ENCODE measurements at places on chromosomes 3 and 15.
A peak's percentile ranks its signal among the peaks of the same experiment; 100 is the strongest.

GRCh38 chr3:34015204-34016142 lies 217.0 kb downstream of the PDCD6IP start:
- DNase-seq, result no peak

- no peak for DNase-seq
Observed at GRCh38 chr3:7934362-7934761, 567.3 kb upstream of the LMCD1 start.

DNA sequence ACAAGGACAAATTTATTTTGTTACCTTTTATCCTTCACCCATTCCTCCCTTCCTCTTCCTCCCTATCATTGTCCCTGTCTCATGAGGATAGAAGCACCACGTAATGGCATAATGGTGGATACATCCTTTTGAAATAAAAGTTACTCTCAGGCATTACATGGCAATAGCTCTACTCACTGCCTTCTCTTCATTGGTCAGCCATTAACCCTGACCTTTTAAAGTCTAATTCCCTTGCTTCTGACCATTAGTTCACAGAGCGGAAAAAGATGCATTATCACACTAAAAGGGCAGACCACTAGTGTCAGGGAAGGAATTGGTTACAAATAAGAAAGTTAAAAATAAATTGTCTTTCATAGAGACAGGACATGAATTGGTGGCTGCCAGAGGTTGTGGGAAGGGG lies 54.6 kb upstream of the EIF1B start:
- DNase-seq, result no peak

- no peak for DNase-seq
Observed at GRCh38 chr15:92073044-92073785, 219.7 kb downstream of the SLCO3A1 start.

DNA sequence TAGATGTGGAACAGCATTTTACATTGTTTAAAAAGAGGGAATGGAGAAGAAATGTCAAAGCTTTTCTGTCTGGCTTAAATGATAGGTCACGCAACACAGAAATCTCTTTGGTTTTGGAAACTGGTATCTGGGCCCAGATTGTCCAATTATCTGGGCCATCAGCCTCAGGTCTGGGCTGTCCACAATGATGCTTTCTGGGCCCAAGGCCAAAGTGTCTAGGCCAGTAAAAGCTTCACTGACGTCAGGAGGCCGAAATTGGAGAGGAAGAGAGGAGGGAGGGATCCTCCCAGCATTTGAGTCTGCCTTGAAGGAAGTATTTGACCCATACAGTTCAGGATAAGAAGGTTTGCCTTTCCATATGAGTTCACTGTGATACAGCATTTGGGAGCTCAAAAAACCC lies 60.7 kb upstream of the ALDH1A3 start:
- DNase-seq, result no peak

- DNase-seq, result no peak
Observed at GRCh38 chr3:107425033-107425432, 47.8 kb downstream of the CCDC54 start.

DNA sequence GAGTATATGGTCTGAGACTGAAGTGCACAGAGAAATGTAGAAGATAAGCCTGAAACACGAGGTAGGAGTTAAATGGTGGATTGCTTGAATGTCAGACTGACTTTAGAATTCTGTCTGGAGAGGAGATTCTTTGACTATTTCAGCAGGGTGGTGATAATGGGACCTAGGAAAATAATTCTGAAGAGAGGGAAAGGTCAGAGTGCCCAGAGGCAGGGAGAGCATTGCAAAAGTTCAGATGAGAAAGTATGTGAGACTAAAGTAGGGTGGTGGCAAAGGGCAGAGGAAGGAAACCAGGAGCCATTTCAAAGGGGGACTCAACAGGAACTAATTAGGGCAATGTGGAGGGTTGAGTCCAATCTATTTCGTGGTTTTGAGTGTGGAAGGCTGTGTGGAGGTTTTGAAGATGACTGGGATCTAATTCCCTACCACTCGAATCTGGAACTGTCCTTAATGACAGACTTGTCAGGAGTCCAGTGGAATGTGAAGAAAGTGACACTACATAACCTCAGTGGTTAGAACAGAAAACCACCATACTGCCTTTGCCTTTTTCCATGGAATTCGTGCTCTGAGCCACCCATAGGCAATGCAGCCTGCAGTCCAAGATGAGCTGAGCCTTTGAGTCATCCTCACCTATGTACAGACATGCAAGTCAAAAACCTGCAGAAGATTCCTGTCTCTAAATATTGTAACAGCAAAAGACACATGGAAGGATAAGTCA lies 16.1 kb downstream of the CPOX start:
- no peak for DNase-seq

- DNase-seq, result no peak
Observed at GRCh38 chr3:8822141-8822540, 52.7 kb upstream of the OXTR start.

- DNase-seq, result no peak
Observed at GRCh38 chr3:99602183-99602582, 36.2 kb upstream of the COL8A1 start.

GRCh38 chr3:54305409-54306099 lies 183.2 kb downstream of the CACNA2D3 start:
- no peak for DNase-seq

GRCh38 chr3:33914212-33914611 lies 115.8 kb downstream of the PDCD6IP start:
- no peak for DNase-seq

GRCh38 chr3:57778494-57778893 lies 22.4 kb downstream of the SLMAP start:
- no peak for DNase-seq

GRCh38 chr3:72576563-72576962 lies 271.7 kb downstream of the SHQ1 start:
- DNase-seq, result no peak

- no peak for DNase-seq
Observed at GRCh38 chr15:53446376-53446775, 313.1 kb downstream of the WDR72 start.

DNA sequence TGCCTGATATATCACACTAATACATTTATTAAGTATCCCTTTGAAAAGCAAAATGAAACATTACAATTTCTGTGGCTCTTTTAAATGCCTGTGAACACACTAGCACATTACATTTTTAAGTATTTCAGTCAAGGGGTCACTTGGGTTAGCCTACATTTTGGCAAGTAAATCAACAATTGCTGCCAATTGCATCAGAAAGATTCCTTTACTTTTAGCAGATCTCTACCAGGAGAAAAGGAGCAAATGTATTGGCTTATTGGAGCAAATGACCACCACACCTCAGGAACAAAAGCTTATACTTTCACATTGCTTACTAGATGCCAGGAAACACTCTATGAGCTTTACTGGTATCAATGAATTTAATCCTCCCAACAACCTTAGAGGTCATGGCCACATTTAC lies 947.1 kb downstream of the FHIT start:
- no peak for DNase-seq

- no peak for DNase-seq
Observed at GRCh38 chr3:98890181-98890835, 11.2 kb downstream of the DCBLD2 start.

GRCh38 chr3:30539206-30539605 lies 67.2 kb upstream of the TGFBR2 start:
- peak; percentile 6 for DNase-seq

- no peak for DNase-seq
Observed at GRCh38 chr3:186569779-186570095, 783 bp upstream of the DNAJB11 start.

- DNase-seq, result no peak
Observed at GRCh38 chr15:73330206-73331051, 38.3 kb downstream of the HCN4 start.

DNA sequence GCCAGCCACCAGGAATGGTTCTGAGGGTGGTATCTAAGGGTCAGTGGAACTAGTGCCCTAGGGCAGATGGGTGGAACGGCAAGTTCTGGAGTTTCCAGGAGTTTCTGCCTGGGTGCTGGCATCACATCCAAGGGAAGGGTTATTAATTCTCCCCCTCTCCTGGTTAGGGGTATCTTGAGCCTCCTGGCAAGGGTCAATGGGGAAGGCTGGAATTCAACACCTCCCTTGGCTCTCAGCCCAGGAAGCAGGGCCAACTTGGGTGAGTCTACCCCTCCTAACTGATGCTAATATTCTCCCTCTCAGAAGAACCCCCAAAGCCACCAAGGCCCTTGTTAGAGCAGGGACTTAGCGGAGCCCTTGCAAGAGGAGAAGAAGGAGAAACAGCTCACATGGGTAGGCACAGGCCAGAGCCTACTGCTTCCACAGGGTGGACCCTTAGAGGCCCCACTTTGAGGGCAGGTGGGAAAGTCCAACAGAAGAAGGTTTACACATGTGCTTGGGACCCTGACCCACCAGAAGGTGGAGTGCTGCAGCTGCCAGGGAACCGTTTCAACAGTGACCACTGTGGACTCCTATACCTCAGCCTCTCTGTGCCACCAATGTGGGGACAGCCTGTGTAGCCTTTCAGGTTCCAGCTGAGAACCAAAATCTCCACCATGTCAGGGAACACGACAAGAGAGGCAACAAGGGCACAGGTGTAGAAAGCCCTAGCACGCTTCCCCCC lies 3.3 kb downstream of the TMEM115 start:
- no peak for DNase-seq

DNA sequence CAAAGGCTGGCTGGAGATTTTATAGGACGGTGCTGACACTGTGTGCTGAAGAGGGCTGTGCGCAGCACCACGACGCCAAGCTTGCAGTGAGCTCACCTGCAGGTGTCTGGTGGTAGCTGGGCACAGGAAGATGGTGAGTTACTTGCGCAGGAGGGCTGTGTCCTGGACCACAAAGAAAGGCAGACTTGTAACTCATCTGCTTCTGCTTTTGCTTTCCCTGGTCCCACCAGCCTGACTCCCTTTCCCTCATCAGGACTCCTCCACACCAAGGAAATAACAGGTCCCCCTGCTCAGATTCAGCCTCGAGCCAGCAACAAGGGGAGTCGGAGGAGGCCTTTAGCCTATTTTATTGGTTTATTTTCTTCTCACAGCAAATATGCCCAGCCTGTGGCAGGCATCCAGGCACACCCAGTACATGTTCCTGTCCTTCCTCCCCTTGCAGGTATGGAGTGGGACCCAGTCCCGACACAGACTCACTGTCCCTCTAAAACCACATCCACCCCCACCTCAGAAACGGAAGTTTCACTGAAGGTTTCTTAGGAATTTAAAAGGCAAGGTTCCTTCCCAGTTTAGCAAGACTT lies 35.6 kb upstream of the FLNB start:
- no peak for DNase-seq

- no peak for DNase-seq
Observed at GRCh38 chr3:40291471-40291870, 18.0 kb upstream of the EIF1B start.

DNA sequence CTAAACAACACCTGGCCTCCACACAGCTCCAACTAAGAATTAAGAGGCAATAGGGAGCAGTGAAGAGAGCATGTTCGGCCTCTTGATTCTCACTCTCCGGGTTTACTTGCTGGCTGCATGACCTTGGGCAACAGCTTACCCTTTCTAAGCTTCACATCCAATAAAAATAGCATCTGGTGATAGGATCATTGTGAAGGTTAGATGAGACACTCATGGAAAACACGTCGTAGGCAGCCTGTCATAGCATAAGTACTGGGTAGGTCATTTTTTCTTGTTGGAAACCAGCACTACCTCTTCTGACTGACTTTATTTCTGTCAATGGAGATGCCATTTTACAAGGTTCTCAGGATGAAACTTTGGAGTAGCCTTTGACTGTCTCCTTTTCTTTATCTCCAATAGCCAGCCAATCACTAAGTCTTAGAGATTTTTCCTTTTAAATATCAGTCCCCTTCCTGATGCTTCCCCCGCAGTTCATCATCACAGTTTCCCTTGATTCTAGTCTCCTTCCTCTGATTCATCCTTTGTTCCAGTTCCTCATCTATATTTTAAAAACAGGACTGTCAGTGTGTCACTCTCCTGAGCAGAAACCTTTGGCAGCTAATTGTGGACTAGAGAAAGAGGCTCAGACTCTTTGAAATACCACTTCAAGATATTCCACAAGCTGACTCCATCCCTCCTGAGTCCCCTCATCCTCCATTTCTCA lies 271.5 kb downstream of the SLC9A9 start:
- no peak for DNase-seq

GRCh38 chr15:82571722-82572222 lies 31.5 kb upstream of the RPS17 start:
- no peak for DNase-seq

- DNase-seq, result no peak
Observed at GRCh38 chr3:78496501-78496900, 1271.3 kb downstream of the ROBO1 start.

DNA sequence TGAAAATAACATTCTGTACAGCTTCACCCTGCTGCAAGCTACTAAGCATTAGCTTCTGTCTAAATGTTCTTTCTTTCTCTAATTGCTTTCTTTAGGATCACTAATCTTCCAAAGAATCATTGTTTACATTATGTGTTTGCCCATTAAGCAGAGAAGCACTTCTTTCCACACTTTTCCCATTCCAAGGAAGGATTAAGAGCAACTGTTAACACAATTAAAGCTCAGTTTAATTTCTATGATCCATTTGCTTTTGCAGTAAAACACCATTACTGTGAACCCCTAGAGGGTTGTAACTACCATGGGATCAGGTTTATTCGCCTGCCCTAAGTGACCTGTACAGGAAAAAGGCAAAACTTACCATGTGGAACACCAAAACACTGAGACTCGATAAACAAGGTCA lies 125.8 kb upstream of the ZNF385D start:
- no peak for DNase-seq

DNA sequence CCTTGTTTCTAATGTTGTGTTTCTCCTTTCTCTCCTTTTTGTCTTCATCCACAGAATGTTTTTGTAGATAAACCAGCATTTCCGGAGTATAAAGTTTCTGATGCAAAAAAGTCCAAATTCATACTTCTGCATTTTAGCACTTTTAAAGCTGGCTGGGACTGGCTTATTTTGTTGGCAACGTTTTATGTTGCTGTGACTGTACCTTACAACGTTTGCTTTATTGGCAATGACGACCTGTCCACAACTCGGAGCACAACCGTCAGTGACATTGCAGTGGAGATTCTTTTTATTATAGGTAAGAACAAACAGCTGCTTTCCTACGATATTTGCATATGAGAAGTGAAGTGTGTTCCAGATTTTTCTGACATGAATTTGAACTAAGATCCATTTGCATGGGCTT lies 199.4 kb downstream of the KCNH8 start:
- no peak for DNase-seq

- DNase-seq, result no peak
Observed at GRCh38 chr15:72169921-72170611, 27.5 kb downstream of the GRAMD2A start.

DNA sequence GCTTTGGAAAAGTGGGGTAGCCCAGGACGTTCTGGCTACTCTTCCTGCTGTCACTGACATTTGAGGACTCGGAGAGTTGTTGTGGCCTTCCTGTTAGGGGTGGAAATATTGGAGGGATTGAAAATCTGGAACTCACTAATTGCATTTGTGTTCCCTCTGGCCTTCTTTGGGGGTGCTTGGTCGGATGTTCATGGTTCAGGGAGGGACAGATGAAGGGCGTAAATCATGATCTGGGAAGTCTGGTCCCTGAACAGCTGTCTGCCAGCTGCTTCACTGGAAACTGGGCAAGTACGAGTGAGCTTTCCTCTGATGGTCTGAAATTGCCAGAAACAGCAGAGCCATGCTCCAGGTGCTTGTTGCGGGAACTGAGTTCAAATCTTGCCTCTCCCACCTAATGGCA lies 327.8 kb upstream of the C2CD4B start:
- DNase-seq, result no peak

- no peak for DNase-seq
Observed at GRCh38 chr3:172655388-172655787, 55.5 kb downstream of the NCEH1 start.

All from NCI-H1048 (cell line).